ENCODE measurements at places on chromosomes 12 and 14.

DNA sequence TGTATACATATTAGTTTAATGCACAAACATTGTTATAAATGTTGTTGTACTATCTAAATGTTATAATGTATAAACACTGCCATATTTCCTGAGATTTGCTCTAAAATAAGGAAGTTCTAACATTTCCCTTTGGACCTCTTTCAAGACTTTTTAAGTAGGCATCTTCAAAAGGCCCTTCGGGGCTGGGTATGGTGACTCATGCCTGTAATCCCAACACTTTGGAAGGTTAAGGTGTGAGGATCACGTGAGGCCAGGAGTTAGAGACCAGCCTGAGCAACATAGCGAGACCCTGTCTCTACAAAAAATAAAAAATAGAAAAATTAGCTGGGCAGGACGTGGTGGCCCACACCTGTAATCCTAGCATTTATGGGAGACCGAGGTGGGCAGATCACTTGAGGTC, 35.5 kb downstream of the FBLN5 start:
- no peak for DNase-seq

GRCh38 chr14:49897965-49898364, 5.1 kb downstream of the ARF6 start:
- DNase-seq, result no peak

DNA sequence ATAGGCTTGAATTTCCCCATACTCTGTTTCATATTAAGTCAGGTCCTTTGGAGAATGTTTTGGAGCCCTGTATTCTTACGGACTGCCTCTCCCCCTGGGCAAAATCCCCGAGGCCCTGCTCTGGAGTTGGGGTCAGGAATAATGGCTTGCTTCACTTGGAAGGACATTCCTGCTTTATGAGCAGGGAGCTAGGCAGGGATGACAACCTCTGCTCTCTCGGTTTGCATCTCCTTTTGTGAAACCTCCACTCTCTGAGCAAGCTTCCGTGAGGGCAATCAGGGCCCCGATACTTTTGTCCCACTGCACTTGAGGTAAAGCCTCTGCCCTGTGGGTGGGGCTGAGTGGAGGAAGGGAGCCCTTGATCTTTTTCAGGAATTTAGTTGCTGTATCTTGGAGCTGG, 19.3 kb downstream of the OS9 start:
- no peak for DNase-seq

- no peak for DNase-seq
These were observed 209.8 kb downstream of the SPTSSA start for GRCh38 chr14:34252227-34252626.

DNA sequence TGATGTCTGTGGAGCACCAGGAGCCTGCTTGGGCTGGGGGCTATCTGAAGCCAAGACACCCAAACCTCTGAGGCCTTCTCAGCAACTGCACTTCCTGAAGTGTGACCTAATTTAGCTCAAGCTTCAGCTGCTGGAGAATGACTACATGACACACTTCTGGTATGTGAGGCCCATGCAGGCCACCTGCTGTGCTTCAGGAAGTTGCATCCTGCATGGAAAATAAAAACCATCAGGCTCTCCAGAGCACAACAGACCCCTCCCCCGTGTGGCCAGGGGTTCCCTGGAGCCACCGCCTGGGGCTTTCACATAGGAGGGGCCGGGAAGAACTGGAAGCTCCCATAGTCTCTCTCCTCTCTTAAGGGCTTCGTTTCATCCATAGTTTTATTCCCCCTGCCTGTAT, 217.7 kb downstream of the SLC15A4 start:
- DNase-seq, result no peak

- no peak for DNase-seq
These were observed 66.8 kb downstream of the MOK start for GRCh38 chr14:102238131-102238530.

All from cerebellum (tissue), 4 donors.